ENCODE measurements at places on chromosomes 2 and 18. TPM values are rescaled to one million over a fixed set of nuclear protein-coding genes. Genes with fewer than 3 reads are reported as not detected.
A peak's percentile ranks its signal among the peaks of the same experiment; 100 is the strongest.

The ALPG gene
- total RNA-seq: not detected

The XRCC5 gene
- 206 TPM for total RNA-seq

The C2orf81 gene
- 4.5 TPM for total RNA-seq

The TEKT4 gene
- total RNA-seq: not detected

The LYPD6 gene
- total RNA-seq: 1.4 TPM

The GTF2A1L gene
- total RNA-seq: 3.5 TPM

DNA sequence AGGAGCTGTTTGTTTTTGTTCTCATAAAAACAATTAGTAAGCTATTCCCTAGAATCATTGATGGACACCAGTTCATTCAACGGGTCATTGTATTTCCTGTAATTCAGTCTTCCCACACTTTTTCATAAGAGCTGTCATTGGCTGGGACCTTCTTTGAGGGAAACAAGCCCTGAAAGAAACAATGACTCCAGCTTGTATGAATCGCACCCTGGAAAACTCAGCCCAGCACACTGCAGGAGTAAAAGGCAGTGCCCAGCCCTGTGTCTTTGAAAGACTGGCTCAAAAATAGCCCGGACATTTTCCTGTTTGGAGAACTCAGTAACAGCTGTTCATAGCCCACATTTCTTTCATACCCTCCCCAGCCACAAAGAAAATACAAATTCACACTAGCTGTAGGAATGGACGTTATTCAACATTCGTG is 81.5 kb downstream of the NCKAP5 start:
- no peak for DNase-seq

DNA sequence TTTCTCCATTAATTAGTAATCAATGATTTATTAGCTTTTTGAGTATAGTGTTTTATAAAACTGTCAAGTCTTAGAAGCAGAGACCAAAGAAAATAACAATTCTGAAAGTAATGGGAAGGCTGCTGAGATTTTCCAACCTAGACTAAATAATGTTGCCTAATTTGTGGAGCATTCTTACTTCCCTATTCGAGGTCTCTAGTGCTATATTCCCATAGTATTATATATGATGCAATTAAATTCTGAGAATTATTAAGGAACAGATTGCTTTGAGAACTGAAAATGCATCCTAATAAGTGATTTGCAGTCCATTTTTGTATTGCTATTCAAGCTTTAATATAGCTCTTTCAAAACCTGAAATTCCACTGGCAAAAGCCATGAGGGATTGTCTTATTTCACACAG is 27.7 kb upstream of the DOCK10 start:
- DNase-seq: no peak

DNA sequence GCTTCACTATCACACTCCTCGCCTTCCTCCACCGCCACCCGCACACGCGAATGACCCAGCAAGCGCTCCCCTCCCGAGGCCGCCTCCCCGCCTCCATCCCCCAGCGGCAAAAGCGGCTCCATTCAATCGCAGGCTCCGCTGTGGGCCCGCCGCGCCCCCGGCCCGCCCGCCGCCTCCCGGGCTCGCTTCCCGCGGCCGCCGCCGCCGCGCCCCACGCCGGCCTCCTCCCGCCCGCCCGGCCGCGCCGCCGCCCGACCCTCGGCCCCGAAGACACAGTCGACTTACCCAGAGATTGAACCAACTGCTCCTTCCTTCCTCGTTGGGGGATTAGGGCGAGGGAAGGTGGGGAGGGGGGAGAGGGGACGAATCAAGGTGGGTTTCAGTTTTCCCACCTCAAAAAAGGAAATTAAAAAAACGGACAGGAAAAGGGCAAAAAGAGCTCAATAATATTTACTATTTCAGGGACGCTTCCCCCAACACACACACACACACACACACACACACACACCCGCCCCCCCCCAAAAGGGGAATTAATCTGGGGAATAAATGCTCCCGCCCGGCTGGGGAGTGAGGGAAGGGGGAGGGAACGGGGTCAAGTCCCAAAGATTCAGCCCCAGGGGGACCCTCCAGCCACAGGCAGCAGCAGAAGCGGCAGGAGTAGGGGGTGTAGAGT is 743 bp downstream of the XPO1 start:
- DNase-seq: no peak

GRCh38 chr2:62136956-62137830 is 58.7 kb upstream of the B3GNT2 start:
- no peak for DNase-seq

- DNase-seq: no peak
Observed at GRCh38 chr18:50306944-50307343, 19.5 kb upstream of the CXXC1 start.

DNA sequence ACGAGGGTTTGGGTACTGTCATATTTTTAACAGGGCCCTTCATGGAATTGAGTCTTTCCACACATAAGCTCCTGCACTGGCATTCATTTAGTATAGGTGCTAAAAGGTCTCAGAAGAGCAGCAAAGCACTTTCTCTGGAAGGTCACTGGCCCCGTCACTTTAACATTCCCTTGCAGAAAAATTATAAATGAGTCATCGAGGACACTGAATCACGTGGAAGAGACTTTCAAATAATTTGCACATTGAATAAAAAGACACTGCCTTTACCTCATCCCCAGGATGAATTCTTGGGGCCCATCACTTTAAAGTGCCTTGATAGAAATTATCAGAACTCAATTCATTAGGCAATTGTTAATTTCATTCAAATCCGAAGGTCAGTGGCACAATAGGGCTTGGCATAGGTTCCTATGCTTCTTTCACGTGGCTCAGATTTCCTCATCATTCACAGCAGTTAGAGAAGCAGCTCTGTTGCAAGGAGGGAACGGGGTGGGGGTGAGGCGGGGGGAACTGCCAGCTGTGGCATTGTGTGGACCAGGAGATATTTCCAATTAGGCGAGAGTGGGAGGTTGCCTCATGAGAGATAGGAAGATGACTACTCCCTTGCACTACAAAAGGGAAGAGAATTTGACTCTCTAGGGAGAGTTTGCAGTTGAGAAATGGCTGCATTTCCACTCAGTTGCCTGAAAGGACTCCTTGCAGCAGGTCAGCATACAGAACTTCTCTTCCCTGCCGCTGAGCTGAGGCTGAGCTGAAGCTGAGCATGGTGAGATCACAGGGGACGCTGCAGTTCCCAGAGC is 86.3 kb upstream of the NPAS2 start:
- no peak for DNase-seq

GRCh38 chr2:217048730-217049129 is 188.9 kb upstream of the TNP1 start:
- no peak for DNase-seq

DNA sequence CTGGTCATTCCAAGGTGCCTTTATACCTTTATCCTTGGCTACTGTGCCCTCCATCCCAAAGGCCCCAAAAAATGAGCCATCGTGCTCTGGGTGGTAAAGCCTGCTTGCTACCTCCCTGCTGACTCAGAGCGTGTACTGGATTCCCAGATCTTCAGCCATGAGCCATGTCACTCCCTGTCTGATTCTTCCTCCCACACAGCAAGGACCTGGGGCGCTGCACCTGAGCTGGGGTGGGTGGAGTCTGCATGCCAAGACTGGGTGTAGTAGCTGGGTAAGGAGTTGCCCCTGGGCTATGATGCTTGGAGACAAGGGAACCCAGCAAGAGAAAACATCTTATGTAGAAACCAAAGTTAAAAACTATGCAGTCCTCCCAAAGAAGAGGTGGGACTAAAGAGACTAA is 37.2 kb upstream of the APCDD1 start:
- no peak for DNase-seq

DNA sequence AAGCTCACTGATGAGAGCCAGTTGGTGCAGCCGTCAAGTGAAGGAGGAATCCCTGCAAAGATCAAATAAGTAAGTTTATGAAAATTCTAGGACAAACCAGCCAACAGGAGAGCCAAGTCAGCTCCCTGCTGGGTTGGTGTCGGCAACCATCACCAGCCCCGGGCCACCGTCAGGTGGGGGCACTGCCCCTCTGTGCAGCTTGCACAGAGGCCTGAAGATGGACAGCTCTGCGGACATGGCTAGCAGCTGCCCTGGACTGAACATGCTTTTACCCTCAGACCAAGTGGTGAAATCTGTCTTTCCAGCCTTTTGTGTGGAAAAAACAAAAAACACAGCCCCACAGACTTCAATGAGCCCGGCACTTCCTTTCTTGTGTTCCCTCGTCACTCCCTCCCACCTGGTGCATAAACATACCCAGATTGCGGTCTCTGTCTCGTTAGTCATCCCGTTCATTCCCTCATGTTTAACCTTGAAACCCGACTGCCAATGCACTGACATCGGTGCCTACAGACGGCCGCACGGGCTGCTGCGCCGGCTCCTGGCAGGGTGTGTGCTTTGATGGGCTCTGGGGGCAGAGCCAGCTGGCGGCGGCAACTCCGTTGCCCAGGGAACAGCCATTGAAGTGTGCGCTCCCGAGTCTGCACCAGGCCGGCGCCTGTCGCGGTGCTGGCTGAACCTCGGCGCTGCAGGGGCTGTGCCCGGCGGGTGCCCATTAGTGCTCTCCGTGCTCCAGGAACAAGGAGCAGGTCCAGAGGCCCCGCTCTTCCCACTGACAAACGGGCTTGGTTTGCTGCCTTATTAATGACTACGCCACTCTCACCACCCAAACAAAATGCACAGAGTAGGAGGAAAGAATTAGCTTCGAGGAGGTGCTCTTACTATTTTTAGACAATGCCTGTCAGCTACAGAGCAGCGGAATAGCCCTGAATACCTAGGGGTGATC is 95.3 kb downstream of the EIPR1 start:
- DNase-seq: peak; percentile 32

DNA sequence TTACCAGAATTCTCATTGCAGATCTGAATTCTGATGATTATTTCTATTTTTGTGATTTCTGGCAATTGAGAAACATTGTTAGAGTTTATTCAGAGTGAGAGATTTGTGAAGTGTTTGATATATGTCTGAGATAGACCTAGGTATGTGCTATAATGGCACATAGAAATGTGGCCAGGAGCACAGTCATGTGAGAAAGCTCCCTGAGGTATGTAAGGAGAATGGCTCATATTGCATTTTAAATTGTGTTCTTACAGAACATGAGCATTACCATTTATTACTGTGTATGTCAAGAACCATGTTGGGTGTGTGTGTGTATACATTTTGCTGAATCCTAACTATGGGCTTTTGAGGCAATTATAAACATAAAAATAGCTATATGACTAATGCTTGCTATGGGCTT is 101.2 kb downstream of the RAPGEF4 start:
- no peak for DNase-seq

DNA sequence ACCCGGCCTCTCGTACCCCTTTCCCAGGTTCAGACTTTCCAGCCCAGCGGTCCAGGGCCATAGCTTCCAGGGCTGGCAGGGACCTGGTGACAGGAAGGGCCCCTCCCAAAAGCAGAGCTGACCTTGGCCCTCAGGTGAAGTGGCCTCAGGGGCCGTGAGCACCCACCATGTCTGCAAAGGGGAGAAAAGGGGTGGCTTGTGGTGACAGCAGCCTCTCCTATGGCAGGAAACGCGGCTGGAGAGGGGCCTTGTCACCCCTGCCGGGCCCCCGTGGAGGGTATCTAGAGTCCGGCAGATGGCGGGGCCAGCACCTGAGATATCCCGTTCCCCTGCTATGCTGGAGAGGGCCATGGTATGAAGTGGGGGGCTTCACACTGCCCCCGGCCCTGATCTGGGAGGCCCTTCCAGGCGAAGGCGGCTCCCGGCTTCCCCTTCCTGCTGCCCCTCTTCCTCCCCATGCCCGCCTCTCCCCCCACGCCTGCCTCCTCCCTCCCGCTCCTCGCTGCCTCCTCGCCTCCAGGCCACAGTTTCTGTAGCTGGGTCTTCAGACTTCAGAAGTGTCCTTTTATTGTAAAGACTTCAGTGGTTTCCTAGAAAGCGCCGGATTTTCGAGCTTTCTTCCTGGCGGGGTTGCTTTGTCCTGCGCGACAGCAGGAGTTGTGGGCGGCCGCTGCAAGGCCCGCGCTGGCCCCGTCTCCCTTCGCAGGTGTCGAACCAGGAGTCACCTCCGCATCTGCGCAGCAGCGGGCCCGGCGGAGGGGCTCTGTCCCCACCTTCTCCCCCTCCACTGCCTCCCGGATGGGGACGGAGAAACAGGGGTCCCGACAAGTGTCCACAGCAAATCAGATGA is 240.5 kb upstream of the MYT1L start:
- no peak for DNase-seq

All from ovary (tissue), 10 donors.